ENCODE measurements at places on chromosomes 11 and 22.

DNA sequence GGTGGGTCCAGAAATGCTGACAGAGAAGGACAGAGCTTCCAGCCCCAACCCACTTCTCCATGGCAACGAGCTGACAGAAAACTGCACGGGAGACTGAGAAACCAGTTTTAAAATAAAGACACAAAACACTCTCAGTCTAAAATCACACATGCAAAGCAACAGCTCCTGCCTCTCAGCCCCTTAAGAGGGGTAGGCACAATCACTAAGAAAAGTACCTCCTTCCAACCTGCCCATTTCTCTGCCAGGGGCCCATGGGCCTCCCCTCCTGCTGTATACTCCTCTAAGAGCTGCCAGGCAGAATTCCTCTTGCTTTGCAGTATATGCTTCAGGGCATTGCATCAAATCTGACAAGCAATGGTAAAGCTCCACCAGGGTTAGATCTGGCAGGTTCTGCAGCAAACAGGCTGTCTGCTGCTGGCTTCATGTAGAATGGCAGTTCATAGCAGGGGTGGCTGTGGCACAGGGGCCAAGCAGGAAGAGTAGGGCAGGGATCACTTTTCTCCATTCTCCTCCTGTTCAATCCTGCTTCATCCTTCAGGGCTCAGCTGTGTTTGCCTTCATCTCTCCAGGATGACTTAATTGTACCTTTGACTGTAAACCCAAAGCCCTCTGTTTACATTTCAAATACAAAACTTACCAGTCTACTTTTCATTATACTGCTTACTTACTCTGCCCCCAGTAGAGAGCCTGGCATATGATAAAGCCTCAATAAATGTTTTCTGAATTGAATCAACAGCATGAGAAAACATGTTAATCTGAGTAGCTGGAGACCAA, 77.7 kb downstream of the KCNC1 start:
- peak; percentile 20 for DNase-seq

- no peak for DNase-seq
Observed at GRCh38 chr11:108824545-108824944, 159.7 kb downstream of the DDX10 start.

GRCh38 chr11:131811383-131811782, 441.0 kb downstream of the NTM start:
- no peak for DNase-seq

- DNase-seq, result no peak
Observed at GRCh38 chr11:21564833-21565682, 627.8 kb upstream of the ANO5 start.

DNA sequence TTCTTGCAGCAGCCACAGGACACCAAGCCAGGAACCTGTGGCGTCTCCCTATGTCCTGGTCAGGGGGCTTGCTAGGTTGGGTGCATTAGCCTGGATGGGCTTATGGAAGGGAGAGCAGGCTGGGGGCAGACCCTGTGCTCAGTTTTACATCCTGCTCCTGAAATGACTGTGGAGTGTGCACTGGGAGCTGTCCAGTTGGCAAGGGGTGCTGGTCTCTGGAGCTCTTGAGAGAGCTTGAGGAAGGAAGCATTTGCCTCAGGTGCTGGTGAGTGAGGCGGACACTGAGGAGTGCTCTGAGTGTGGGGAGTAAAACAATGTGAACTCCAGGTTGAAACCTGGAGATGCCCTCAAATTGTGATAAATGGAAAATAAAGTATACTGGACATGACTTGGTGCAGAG, 3.4 kb downstream of the SCGB1D4 start:
- DNase-seq, result no peak

DNA sequence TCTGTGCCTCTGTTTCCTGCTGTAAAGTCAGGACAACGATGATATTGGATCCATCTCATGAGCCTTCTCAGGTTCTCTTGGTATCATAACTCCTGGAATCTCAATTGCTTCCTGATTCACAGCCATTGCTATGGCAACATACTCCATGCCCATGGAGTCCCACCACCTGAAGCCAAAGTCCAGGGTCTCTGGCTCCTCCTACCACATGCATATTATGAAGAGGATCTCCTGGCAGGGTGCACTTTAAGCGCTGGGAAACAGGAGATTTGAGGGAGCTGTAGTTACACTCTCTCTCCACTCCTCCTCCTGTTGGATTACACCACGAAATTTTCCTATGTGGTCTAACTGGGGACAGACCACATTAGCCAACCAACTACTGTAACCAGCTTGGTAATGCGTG, 130.9 kb upstream of the SEZ6L start:
- DNase-seq, result no peak

DNA sequence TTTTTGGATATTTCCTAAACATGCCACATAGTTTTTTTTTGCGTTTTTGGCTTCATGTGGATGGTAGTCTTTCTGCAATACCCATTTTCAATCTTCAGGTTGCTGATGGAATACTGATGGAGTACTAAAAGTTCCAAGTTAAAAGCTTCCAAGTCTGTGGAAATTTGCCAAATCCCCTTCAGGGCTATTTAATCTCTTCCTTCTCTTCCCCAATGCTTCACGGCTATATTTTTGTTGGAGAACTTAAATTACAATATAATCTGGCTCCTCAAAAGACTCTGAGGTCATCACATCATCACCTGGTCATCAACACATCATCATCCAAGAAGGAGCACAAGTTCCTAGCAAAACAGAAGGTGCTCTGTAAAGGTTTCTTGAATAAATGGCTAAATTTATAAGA, 881.0 kb upstream of the TENM4 start:
- no peak for DNase-seq

GRCh38 chr22:36069368-36069767, 40.7 kb upstream of the RBFOX2 start:
- DNase-seq, result no peak

- DNase-seq, result no peak
Observed at GRCh38 chr22:35451592-35451991, 51.7 kb downstream of the MCM5 start.

DNA sequence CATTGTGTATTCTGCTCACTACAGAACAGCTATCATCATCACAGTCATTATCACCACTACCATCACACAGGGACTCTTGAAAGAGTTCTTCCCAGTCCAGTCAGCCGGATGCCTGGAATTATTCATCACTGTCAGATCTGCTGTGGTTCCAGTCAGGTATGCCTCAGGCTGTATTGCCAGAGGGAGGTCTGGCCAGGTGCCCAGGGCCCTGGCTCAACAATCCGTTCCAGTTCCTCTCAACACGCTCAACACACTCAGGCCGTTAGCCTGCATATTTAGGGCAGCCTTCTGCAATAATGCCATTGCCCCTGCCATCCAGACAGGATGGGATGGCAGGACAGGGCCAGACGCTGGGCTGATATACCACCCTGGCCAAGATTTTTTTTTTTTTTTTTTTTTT, 28.6 kb upstream of the RASL10A start:
- no peak for DNase-seq

DNA sequence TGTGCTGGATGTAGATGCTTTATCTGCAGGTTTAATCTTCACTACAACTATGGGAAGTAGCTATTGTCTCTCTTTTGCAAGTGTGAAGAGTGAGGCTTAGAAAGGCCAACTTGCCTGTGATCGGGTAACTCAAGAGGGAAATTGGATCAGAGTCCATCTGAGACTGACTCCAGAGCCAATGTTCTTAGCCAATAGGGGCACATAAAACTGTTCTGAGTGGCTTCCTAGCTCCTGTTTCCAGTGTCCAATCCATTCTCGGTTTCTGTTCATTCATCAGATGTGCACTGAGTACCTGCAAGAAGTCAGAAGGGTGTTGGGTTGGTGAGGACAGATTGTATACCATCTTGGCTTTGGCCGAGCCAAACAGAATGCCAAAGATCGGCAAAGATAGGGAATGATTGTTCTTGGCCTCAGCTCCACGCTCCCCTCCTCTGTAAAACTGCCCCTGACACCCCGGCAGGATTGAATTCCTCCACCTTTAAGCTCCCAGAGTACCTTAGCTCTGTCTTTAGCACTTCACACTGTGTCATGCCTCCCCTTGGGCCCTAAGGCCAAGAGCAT, 100.0 kb downstream of the PTPRJ start:
- DNase-seq, result no peak

GRCh38 chr22:34115722-34116121, 195.4 kb upstream of the LARGE1 start:
- no peak for DNase-seq

GRCh38 chr11:132093536-132094259, 723.3 kb downstream of the NTM start:
- no peak for DNase-seq

GRCh38 chr11:15714641-15715399, 600.1 kb downstream of the INSC start:
- DNase-seq, result no peak

DNA sequence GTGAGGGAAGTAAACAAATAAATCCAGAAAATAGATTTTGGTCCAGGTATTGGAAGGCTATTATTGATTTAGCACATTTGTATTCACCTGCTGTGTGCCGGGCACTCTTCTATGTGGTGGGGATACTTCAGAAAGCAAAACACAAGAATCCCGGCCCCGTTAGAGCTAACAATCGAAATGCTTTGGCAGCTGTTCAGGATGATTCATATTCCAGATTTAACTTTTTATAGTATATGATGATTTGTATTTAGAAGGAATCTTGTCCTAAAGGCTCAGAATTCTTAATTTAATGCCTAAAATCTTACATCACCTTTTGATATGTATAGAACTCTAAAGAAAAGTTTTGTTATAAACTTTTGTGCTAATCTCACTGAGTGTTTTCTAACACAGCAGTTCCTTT, 28.0 kb downstream of the ZC3H12C start:
- DNase-seq, result no peak

DNA sequence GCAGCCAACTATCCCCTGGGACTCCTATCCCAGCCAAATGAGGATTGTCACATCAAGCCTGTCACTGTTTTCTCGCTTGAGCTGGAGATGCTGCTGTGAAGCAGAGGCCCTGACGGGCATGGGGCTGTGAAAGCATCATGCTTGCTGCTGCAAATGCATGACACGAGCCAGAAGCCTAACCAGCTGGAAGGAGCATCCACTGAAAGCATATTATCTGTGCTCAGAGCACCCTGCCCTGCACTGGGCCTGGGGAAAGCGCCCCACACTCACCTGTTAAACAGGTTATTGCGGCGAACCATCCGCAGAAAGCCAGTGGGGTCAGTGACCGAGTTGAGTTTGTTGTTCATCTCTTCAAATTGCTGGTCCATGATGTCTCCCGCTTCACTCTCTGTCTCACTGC, 110.9 kb upstream of the PITPNB start:
- no peak for DNase-seq

GRCh38 chr22:28046100-28046499, 127.0 kb upstream of the PITPNB start:
- no peak for DNase-seq

GRCh38 chr11:65433657-65434056, 11.1 kb downstream of the NEAT1 start:
- DNase-seq, result no peak

DNA sequence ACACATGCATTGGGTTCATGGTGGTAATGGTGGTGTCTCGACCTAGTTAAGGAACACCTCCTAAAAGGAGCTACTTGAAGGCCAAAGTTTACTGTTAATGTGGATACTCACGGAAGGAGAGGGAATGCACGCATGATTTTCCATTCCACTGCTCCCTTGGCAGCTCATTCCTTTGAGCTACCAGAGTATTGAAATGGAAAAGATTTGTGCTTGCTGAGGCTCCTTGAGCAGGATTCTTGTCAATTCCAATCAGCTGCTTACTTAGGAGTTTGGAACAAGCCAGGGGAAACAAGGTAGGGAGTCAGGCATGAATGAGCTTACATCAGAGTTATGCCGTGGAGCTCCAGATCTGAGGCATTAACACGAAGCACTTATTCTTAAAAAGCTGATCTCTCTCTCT, 108.8 kb downstream of the GRIA4 start:
- DNase-seq, result no peak

- DNase-seq, result no peak
Observed at GRCh38 chr11:12165237-12165875, 55.0 kb downstream of the MICAL2 start.

- no peak for DNase-seq
Observed at GRCh38 chr11:40384991-40385390, 1074.5 kb downstream of the LRRC4C start.

DNA sequence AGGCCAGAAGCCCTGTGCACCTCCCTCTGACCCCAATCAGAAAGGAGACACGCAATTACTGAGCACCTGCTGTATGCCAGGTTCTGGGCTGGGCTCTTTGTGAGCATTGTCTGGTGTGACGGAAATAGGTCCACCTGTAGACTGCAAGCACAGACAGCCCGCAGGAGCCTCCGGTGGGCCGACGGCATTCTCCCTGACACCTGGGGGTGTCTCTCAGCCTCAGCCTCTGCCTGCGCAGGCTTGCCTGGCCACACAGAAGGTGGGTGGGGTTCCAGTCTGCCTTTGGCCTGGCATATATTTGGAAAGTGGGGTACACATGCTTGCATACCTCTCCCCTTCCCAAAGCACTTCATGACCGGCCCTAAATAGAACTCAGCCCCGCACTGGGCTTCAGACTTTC, 129.3 kb downstream of the BUD13 start:
- no peak for DNase-seq

DNA sequence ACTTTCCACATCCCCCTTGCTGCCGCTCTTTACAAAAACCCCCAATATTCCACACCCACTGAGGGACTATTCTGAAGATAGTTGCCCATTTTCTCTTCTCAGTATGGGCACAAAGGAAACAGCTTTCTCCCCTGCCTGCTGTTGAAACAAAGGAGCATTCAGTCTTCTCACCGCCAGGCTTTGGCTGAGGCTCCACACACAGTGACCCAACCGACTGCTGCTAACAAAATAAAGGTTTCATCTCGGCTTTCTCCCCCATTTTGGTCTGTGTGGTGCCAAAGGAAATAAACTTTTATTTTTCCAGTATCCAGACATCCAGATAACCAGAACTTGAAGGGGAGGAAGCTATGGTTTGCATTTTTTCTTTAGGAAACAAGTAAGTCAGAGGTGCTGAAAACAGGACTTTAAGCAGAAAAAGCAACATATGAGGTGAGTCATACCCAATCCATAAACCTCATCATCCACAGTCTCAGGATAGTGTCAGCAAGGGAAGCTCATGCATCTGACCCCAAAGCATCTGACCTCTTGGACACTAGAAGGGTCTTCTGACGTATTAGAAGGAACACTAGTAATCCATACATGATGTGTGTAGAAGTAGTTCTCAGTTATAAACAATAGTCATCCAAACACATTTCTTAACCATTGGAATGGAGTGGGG, 6.4 kb downstream of the CLMP start:
- no peak for DNase-seq

GRCh38 chr11:123132881-123133280, 62.2 kb downstream of the CLMP start:
- no peak for DNase-seq

DNA sequence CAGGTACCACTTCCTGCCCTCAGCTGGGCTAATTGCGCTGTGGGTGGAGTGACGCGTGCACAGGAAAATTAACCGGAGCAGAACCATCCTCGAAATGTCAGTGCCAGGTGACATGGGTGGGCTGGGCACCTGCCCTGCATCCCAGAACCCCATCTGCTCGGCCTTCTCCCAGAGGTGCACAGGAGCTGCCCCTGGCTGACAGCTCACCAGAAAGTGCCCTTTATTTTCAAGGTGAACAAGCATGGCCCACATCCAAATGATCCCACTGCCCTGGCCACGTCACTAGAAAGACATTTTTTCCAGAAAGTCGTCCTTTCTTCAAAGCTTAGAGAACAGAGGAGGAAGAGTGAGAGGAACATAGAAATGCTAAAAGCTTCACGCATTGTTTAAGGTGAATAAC, 4.1 kb upstream of the ELFN2 start:
- DNase-seq, result no peak
